Stimulated activated CD8-positive, alpha-beta memory T cell treated with anti-CD3 and anti-CD28 coated beads, Interleukin-12 subunit alpha, Interleukin-12 subunit beta, amount 100 ng/mL, for 4 hours (primary cell): ENCODE measurements at places on chromosomes 7 and 10.

DNA sequence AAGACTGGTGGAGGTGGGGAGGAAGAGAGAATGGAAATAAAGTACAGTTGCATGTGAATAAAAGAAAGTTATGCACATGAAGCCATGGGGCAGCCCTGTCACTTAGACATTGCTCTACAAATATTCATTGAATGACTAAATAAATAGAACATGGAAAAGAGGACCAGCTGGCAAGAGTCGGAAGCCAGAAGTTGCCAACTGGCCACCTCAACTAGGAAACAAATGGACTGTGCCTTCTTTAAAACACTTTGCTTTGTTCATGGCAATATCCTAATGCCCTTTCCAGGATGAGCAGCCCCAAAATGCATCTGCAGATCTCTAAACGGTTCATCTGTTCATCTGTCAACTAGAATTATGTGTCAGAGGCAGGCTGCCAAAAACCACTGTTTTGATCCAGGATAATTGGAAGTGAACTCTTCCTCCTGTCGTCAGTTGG is 157.3 kb downstream of the NOC3L start:
- no peak for DNase-seq

DNA sequence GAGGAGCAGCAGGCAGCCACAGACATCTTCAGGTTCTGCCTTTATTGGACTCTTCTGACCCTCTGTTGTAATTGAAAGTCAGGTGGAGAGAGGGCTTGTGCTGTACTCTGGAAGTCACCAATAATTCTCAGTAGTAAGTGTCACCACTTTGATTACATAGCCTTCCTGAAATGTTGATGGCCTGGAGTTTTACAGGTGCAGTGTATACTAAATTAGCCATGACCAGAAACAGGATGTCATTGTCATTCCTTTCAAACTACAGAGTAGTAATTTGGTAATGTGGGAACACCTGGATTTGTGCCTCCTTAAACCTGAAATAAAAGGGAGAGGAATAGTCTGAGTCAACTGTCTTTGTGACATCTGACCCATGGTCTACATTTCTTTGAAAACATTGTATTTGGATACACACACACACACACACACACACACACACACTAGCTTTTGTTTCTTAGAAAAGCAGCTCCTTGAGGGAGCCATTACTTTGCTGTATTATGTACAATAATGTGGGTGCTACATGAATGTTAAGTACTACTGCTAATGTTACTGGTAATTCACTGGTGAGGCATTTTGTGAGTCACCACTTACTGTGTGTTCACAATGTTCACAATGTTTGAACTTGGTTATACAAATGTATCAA is 19.6 kb downstream of the ARL4A start:
- DNase-seq = no peak

DNA sequence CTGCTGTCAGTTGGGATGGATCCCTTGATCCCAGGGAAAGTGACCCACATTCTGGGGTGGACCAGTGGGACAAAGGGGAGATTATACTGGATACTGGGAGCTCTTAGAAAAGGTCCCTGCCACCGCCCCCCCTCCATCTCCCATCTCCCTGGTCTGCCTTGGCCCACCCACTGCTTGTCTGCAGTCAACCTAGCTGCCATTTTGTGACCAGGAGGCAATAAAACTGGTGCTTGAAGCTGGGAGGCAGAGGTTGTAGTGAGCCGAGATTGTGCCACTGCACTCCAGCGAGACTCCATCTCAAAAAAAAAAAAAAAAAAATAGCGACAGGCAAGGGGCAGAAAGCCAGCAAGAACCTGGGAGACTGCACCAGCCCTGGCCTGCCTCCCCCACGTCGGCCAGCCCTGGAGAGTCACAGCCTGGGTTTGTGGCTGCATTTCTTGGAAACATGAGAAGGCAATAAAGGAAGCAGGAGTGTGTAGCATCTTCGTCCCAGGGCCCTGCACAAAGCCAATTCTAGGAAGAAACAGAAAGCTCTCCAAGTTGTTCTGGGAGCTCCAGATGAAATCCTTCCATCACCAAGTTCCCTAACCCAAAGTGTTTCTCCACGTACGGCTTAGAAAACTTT is 4.7 kb upstream of the ARPC1B start:
- no peak for DNase-seq

DNA sequence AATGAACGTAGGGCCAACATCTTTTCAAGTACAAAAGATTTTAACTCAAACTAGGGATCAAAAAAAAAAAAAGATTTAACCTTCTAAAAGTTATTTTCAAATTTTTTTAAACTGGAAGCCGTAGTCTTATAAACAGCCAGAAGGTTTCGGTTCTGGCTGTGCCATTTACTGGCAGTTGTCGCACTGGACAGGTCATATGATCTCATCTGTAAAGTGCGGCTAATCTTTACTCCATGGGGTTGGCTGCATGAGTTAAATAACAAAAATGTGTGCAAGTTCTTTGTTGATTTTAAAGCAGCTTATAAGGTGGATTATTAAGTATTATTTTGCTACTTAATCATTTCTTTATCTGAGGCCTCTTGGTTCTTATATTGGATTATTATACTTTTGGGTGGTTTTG is 36.6 kb downstream of the TRUB1 start:
- DNase-seq = no peak

DNA sequence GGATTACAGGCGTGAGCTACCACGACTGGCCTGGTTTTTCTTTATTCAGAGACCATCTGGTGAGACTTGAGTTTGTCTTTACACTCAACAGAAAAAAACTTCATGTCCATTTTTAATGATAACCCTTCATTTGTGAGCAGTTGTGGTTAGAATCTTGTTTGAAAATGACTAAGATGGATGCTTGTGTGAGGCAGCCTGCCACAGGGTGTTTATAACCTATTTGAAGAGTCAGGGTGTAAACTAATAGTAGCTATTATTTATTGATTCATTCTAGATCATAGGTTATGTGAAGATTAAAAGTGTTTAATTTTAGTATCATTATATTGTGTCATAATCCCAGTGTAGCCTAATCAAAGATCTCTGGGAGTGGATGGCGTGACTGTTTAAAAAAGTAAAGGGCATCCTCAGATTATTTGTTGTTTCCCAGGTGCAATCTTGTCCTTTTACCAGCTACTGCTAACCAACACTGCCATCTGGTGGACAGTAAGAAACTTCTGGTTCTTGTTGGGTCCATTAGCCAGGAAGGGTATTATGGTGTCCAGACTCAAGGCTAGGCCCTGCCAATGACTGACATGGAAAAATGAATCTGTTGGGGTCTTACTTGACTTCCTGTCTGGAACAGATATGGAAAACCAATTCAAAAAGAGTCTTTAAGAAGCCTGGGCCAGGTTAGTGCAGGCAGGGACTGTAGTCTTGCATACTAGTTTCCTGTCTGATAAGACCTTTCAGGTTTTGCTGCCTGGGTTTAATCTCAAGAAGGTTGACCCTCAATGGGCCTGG is 24.9 kb downstream of the NRBF2 start:
- DNase-seq = no peak

- no peak for DNase-seq
These were observed 56.1 kb upstream of the ELMO1 start for GRCh38 chr7:37504801-37505200.

DNA sequence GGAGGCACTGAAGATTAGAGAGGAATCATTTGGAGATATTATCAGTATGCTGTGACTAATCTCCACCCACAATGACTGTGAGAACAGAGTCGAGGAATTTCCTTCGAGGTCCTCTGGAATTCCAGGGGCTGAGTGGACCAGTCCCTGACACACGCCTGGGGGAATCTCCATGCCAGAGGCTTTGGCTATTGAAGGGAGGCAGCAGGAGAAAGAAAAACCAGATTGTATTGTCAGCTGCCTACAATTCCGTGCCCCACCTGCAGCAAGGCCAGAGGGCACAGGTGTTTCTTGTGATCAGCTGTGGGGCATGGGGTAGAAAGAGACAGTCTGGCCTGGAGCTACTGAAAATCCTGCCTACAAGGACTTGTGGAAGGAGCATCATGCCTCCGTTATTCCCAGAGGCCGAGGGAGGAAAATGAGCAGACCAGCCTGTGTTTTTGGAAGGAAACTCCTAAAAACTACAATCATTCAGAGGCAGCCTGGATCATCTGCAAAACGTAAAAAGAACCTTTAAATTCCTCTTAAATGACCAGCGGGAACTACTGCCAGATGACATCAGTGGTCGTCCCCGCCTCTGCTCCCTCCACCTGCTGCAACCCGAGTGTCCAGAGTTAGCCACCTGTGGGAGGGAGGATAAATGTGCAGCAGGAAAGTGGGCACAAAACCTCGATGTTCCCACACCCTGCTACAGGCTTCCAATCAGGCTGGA is 25.4 kb upstream of the ANK3 start:
- DNase-seq = no peak

- no peak for DNase-seq
These were observed 375.6 kb upstream of the NUPR2 start for GRCh38 chr7:56491636-56492425.

DNA sequence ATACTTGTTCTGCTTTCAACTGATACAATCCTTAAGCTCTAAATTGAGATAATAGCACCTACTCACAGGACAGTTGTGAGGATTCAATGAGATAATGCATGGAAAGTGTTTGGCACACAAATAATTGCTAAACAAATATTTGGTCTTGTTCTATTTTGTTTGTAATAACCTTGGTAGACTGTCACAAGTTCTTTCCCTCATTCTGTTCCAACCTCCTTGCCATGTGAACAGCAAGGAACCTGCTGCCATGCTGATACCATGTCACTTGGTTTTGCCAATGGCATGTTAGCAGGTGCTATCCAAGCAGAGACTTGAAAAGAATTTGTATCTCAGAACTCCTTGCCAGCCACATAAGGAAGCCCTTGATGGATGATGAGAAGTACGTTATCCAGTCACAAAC is 24.8 kb upstream of the TECTB start:
- DNase-seq = no peak

DNA sequence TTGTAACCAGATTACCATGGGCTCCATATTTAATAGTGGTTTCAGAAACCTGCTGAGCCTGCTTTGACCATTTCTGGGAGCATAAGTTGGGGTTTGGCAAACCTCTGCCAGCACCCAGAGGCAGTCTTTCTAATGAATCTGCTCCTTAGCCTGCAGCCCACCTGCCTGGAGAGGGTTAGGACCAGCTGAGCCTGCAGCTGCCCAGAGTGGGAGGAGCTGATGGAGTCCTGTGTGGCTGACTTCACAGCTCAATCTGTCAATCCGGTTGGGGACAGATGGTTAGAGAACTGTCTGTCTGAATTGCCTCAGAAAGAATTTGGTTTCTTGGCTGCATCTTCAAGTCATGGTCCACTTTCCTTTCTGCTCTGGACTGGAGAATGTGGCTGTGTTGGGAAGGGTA is 444.6 kb downstream of the NRG3 start:
- DNase-seq = no peak

GRCh38 chr10:31090894-31091607 is 59.4 kb upstream of the ZNF438 start:
- DNase-seq = no peak

GRCh38 chr10:89869592-89870156 is 168.3 kb downstream of the KIF20B start:
- DNase-seq = no peak

DNA sequence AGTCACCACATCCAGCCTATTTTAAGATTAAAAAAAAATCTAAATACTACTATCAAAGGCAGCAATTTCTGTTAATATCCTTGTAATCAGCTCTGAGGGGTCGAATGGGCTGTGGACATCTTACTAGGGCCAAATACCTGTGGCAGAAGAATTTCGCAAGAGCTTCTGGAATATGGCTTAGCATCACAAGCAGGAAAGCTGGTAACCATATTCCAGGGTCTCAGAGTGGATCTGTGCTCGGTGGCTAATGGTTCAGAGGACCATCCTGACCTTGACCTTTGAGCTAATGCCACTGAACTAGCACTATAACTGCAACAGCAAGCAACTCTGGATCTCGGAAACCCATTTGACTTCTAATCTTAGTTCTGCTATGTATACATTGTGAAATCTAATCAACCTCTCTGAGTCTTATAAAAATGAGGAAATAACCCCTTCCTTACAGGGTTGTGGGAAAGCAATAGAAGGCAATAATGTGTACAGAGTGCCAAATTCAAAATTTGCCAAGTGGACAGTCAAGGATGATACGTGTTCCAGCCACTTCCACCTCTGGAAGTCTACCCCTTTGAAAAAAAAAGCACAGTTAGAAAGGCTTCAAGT is 65.5 kb downstream of the CYP26A1 start:
- DNase-seq = no peak

- no peak for DNase-seq
These were observed 515 bp downstream of the GSDME start for GRCh38 chr7:24756545-24757352.

- no peak for DNase-seq
These were observed 102.6 kb upstream of the LRRN3 start for GRCh38 chr7:110988348-110988747.

DNA sequence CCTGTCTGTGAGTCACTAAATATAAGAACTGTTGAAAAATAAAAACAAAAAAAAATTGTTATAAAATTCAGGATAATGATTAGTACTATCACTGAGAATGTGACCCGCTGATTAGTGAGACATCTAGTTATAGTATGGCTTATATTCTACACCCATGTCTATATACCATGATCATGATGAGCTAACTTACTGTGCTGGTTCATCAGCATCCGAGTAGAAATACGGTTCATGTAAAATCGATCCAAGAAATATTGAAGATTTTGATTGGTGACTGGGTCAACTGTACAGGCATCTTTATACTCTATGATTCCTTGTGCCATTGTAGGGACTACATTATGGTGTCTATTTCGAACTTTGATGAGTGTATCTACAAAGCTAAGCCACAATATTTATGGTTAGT is 3.7 kb downstream of the PDK4 start:
- DNase-seq = no peak

DNA sequence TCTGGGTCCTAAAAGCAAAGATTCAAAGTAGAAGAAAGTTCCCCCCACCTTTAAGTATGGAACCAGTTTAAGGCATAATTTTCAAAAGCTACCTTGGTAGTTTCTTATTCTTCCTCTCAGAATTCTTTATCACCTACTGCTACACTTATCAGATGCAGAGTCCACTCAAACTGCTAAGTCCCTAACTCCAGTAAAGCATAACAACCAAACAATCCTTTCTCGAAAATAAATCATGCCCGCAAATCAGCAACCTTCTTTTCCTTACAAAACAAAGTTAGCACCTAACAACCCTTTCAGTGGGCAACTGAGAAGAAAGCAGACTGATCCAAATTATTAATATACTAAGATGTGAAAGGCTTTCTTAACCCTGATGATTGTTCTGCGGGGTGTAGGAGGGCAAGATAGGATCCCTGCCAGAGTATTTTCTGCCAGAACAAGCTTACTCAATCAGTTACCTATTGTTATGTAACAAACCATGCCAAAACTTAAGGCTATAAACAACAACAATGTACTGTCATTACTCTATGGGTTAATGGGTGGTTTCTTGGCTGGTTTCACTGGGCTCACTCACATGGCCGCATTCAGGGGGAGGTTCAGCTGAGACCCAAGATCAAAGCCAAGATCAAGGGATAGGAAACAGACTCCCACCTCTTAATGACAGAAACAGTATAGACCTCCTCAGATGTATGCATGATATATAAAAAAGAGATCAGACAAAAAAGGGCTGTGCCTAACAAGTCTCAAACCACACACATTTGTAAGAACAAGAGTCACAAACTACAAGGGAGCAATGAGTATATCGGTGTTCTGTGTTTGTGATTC is 42.0 kb downstream of the CCDC6 start:
- no peak for DNase-seq

- no peak for DNase-seq
These were observed 7.0 kb downstream of the ATP6V0E2 start for GRCh38 chr7:149880638-149881311.

GRCh38 chr10:109025172-109025571 is 898.1 kb downstream of the XPNPEP1 start:
- no peak for DNase-seq
